ENCODE measurements at places on chromosomes 16 and 17.

DNA sequence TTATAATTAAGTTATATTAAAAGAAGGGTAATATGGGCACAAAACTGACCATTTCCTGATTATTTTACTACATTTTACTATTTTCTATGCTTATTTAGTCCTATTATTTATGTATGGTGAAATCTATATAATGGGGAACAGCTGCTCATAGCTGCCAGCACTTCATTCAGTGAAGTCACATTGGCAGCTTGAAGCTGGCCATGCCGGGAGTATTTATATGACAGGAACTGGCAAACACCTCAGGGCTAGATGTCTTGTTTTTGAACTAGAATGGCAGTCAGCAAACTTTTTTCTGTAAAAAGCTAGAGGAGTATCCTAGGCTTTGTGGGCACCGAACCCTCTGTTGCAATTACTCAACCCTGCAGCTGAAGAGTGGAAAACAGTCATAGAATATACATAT, 104.1 kb downstream of the CDH13 start:
- DNase-seq: no peak

- no peak for DNase-seq
Measured at GRCh38 chr16:64626776-64627175, 495.1 kb downstream of the CDH11 start.

DNA sequence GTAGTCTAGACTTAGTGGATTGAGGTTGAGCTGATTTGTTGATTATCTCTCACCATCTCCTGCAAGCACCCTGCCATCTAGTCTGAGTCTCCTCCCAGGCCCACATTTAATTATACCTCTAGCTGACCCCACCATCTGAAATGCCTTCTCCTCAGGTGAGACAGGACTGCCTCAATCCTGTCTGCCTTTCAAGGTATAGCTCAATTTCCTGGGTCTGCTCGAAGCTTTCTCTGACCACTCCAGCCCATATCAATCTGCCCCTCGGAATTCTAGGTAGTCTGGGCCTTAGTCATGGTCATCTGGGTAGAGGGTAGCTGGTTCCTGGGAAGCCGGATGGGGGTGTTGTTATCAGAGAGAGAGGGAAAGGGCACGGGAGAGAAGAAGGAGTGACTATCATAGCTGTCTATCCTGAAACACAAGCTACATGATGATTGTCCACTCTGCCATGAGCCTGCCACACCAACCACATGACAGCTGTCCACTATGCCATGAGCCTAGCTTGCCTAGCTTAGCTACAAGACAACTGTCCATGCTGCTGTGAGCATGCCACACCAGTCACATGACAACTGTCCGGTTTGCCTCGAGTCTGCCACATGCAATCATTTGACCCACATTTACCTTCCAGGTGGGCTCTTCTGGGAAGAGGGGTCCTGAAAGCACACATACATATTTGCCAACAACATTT, 34.4 kb downstream of the LYRM9 start:
- DNase-seq: no peak

DNA sequence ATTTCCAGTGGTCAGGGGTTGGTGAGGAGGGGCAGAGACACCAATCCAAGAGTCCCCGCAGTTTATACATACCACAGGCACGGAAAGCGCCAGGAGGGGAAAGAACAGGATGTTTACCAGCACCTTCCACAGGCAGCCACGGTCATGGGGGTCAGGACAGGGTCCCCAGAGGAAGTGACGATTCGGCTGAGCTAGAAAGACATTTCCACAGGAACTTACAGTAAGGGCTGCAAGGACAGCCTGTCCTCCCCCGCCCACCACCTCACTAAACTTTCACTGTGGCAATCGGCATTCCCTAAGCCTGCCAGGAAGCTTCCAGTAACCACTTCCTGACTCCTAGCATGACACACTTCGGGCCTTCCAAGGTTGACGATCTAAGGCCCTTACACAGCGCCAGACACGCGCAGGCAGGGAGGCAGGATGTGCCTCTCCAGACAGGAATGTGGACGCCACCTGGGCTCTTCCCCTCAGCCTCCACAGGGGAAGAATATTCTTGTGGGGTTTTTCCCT, 1.2 kb upstream of the MT2A start:
- peak; percentile 99 for DNase-seq

DNA sequence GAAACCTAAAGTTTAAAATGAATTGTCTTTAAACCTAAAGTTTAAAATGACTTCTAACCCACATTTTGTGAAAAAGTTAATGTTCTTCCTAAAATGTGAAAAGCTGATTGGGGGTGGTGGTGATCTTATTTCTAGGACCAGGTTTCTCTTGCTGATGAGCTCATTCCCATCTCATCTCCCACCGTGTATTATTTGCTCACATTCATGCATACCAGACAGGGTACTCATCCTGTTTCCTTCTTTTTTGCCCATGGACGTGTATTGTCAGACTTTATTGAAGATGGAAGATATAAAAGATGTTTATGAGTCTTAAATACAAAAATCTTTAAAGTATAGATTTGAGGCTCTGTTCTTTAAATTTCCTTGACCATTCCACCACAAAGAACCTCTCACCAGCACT, 70.1 kb upstream of the MPHOSPH6 start:
- no peak for DNase-seq

DNA sequence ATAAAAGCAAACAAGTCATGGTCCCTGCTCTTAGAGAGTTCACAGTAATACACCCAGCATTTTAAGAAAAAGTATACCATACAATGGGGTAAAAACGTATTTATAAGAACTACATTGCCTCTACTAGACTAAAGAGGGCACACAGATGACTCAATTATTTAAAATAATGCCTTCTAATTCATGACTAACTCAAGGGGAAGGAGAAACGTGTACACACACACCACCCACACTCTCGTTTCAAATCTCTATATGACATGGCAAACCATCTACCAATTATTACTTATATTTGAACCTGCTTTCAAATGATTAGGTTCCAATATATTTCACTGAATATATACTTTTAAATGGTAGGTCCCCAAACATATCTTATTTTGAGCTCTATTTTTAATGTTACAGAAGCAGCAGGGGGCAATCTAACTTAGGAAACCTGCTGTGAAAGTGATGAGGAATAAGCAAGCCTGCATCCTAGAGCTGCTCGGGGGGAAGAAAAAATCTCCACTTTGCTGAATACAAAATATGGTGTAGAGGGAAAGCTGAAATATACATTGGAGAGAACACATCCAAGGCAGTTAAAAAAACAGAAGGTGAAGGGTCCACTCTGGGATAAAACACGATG, 232.4 kb upstream of the PSMD7 start:
- no peak for DNase-seq

DNA sequence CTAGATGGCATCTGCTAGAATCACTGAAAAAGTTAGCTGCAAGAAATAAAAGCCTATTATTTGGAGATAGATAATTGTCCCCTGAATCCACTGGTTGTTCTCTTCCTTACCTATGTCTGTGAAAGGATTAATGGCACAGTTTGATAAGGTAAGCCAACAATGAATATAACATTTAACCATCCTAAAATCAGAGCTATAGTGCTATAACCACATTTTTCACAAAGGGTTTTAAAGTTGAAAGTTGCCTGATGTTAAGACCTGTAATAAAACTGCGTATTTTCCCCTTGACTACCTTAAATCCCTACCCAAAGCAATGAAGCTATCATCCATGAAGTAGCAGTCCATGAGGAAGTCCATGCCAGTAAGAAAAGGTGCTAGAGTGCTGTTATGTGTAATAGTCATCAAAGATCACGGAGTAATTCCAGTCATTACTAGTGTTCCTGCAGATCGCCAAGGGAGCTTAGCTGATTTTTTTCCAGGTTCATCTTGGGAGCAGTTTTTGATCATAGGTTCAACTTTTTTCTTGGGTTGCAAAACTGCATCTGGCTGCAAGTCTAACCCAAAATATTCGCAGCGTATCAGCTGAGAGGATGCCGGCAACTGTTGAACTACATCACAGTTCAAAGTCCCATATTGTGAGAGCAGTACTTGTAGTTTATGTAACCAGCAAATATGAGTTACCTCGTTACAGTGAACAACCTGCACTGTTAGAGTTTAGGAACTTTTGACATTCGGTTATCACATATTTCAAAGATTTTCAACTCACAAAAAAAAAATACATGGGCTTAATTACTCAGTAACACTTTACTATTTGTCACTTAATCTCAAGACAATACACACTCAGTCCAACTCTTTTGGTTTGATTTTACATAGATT, 18.2 kb upstream of the RSL1D1 start:
- no peak for DNase-seq

- DNase-seq: peak; percentile 81
Measured at GRCh38 chr16:89860747-89861304, 12.6 kb upstream of the TCF25 start.

- no peak for DNase-seq
Measured at GRCh38 chr17:43732958-43733357, 25.6 kb downstream of the SOST start.
